ENCODE measurements at places on chromosomes 7 and 10.

GRCh38 chr7:139304517-139304916 is 36.6 kb upstream of the FMC1 start:
- no peak for DNase-seq

GRCh38 chr10:95333997-95334804 is 43.4 kb upstream of the PDLIM1 start:
- no peak for DNase-seq

DNA sequence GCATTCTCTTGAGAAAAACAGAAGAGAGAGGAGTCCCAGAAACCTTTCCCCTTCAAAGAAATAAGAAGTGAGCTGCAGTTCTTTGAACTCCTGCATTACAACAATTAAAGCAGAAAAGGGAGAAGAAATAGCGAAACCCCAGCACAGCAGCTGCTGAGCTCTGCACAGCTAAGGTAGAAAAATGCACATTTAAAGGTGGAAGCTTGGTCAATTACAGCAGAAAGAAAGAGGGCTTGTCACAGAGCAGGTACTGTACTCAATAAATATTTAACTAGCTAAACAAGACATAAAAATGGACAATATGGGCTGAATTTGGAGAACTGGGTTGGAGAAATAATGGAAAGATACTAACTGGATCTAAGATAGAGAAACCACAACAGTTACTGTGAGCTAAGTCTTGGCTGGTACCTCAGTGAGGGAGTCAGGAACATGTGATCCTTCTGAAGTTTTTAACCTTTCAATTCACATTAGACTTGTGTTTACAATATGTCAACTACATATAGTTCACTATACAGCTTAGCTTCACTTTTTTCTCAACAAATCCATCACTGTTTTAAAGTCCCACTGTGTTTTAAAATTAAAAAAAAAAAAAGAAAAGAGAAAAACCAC is 332.5 kb downstream of the ELMO1 start:
- DNase-seq, result no peak

DNA sequence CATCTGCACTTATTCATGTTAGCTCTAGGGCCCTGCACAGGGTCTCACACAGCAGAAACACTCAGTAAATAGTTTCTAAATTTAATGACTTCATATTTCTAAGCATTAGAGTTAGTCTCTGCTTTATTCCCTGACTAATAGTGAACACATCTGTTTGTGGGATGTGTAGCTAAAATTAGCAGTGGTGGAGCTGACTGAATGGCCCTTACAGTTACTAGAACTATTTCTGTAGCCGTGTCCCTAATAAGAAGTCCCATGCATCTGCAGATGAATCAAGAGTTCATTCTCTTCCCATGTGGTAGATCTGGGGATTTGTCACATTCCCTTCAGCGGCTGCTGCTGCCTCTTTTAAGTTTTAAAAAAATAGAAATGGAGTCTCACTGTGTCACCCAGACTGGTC is 11.7 kb downstream of the MAP3K8 start:
- DNase-seq, result no peak

DNA sequence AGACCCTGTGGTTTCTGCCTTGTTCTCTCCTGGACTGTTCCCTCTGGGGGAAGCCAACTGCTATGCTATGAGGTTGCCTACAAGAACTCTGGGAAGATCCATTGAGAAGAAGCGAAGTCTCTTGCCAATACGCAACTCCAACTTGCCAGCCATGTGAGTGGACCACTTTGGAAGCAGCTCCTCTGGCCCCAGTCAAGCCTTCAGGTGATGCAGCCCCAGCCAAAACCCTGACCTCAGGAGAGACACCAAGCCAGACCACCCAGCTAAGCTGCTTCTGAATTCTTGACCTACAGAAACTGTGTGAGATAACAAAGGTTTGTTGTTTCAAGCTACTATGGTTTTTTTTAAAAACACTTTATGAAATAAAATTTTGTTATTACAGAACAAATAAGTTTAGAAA is 20.2 kb upstream of the MYL7 start:
- DNase-seq, result no peak

DNA sequence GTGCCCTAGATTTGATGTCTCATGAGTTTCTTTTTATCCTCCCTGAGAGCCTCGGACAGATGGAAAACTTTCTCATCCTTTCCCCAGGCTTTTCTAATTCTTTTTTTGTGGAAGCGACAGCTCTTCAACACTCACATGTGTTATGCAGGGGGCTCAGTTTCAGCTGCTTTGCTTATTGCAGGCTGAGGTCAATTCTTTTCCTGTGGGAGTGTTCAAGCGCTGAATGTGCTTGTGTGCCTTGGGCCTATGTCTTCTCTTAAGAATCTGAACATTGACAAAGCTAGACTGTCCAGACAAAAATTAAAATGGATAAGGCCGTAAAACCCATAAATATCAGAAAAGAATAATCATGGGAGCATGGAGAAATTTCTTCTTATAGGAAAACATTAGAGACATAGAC is 125.2 kb upstream of the STEAP4 start:
- no peak for DNase-seq

DNA sequence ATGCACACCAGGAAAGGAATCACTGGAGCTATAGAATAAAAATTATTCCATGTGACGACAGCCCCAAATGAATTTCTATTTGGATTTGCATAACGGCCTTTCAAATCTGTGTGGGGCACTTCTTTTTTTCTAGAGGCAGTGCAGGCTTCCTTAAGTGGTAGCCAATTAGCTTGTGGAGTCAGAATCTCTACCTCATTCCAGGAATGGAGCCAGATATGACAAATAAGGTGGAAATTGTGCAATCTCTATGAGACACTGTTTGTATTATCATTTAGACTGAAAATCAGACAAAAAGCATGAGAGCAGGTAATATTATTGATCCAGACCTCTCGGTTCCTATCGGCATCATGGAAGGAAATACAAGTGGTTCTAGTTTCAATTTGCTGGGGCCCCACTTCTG is 78.7 kb downstream of the BEND7 start:
- no peak for DNase-seq

DNA sequence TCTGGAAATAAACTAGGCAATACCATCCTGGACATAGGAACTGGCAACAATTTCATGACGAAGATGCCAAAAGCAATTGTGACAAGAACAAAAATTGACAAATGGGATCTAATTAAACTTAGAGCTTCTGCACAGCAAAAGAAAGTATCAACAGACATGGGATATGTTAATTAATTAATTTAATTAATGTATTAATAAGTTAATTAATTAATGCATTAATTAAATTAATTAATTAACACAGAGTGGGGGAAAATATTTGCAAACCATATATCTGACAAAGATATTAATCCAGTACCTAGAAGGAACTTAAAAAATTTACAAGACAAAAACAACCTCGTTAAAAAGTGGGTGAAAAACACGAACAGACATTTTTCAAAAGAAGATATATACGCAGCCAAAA is 83.6 kb downstream of the GCC1 start:
- DNase-seq, result no peak

DNA sequence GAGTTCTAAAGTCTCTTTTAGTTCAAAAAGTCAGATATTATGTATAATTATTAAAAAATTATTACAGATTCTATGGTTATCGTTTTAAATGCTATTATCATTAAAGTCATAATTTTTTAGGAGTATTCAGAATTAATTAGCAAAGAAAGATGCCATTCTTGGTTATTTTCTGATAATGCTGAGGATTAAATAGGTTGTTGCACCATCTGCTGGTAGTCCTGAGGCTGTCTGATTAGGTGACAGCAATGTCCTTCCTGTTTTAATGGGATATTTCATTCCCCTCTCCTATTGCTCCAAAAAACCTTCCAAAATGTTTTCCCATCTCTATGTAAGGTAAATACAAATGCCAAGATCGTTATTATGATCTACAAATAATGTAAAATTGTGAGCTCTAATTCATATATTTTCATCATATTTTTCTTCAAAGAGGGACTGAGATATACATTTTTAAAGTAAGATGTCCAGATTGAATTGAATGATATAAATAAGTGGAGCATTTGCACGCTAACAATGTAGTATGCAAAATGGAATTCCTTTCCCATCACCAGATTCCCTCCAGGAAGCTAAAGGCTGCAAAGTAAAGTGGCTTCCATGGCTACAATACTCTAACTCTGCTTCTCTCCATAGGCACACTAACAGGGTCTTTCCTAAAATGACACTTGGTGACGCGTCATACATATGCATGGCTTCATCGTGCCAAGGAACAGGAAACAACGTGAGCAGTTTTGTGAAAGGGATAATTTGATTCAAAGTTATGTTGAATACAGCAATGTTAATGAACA is 58.8 kb upstream of the AKR1E2 start:
- DNase-seq, result no peak

GRCh38 chr10:92696606-92697383 is 7.0 kb downstream of the HHEX start:
- no peak for DNase-seq

DNA sequence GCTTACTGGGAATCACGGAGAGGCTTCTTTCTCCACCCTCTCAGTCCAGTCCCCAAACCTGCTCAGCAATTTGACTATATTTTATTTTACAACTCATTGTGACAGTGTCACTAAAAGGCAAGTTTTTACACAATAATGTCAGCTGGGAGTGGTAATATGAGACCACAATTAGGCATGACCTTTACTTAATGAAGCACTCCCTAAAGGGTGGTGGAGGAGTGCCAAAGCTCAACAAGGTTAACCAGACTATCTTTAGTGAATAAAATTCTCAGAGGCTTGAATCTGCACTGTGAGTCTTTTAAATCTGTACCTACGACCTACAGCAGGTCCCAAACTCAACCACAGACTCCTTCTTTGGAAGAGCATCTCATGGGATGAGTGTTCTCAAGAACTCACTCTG is 215.6 kb downstream of the TAX1BP1 start:
- no peak for DNase-seq

GRCh38 chr7:148356303-148356702 is 234.3 kb upstream of the C7orf33 start:
- DNase-seq, result no peak

DNA sequence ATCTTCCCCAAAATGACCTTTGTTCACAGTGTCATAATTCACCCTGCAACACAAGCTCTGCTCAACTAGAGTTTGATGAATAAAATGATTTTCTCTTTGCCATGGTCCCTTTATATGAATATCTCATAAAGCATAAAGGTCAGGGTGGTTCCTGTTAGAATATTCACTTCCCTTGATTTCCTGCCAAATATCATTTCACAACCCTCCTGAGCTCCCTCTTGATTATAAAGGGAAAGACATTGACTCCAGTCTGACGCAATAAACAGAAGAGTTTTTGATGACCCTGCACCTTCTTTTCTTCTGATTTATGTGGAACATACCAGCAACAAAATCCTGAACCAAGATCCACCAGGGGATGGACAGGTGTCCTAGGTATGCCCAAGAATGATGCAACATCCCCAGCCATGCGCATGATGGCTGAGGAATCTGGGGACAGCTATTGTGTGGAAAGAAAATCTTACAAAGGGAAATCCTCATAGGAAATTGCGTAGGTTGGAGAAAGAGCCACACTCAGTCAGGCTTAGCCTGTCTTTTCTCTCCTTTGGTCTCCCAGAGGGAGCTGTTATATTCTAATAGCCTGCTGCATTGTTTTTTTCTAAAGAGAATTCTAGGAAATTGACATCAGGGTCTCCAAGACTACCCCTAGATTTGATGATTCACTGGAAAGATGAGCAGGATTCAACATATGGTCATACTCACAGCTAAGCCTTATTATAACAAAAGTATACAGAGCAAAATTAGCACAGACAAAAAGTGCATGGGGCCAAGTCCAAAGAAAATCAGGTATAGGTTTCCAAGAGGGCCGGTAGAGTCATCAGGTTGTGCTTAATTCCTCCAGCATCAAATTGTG is 18.8 kb downstream of the IFIT3 start:
- DNase-seq, result no peak

DNA sequence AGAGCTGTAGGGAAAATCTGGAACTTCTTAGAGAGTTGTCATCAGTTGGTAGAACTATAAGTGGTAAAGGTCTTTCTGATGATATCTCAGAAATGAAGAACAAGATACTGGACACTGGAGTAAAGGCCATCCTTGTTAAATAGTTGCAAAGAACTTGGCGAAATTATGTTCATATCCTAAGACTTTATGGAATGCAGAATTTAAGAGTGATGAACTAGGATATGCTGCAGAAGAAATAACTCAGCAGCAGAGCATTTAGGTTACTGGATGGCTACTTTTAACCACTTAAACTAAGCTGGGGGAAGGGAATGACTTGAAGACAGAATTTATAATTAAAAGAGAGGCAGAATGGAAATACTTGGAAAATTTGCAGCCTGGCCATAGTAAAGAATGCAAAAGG is 23.7 kb downstream of the PTEN start:
- no peak for DNase-seq

DNA sequence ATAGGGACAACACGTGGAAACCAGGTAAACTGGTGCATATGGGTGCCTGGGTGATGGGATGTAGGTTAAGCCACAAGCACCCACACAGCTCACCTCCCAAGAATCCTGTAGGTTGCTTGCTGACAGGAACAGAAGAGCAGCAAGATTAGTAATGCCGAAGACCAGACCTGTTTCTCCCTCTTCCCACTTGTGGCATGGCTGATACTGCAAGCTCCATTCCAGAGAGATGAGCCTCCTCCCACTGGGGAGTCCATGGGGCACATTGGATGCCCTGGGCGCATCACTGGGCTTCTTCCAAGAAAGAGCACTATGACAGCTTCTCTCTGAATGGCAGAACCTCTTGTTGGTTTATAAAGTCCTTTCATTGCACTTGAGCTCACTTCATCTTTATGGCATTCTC is 44.4 kb upstream of the LOXL4 start:
- DNase-seq, result no peak

- DNase-seq, result no peak
Observed at GRCh38 chr7:103866919-103867318, 122.5 kb downstream of the RELN start.

- DNase-seq, result no peak
Observed at GRCh38 chr10:108363576-108363975, 1199.1 kb upstream of the SORCS1 start.

DNA sequence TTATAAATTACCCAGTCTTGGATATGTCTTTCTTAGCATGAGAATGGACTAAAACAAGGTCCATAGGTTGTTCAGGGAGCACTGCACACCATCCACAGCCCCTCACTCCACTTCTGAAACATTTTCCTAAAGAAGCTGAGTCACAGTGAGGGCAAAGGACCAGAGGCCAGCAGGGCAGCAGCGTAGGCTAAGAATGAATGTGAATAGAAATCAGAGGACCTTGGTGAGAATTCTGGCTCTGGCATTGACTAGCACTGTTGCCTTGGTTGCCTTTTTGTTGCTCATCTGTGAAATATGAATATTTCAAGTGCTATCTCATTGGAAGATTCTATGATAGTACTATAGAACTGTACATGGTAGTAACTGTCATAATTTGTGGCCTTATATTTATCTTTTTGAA is 41.7 kb upstream of the TOMM7 start:
- DNase-seq, result no peak

DNA sequence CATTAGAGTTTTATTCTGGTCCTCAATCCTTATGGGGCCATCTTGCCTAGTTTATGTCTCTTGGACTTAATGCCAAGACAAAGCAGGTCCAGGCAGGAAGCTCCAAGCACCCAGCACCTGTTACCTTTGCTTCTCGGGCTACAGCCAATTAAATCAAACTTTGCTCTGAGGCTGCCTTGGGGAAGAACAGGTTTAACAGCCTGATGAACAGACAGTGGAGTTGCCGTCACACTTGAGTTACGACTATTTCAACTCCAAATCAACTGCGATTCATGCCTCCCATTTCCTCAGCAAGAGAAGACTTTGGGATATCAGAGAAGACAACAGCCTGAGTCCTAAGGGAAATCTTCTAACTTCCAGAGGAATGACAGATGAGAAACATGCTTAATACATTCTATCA is 62.2 kb downstream of the XPNPEP1 start:
- no peak for DNase-seq

- no peak for DNase-seq
Observed at GRCh38 chr7:69115788-69116187, 482.5 kb upstream of the AUTS2 start.

Data from KG1 (cell line).